Daoy (cell line): ENCODE measurements at places on chromosomes 6 and 20. TPM values are rescaled to one million over a fixed set of nuclear protein-coding genes. Genes with fewer than 3 reads are reported as not detected.

DNA sequence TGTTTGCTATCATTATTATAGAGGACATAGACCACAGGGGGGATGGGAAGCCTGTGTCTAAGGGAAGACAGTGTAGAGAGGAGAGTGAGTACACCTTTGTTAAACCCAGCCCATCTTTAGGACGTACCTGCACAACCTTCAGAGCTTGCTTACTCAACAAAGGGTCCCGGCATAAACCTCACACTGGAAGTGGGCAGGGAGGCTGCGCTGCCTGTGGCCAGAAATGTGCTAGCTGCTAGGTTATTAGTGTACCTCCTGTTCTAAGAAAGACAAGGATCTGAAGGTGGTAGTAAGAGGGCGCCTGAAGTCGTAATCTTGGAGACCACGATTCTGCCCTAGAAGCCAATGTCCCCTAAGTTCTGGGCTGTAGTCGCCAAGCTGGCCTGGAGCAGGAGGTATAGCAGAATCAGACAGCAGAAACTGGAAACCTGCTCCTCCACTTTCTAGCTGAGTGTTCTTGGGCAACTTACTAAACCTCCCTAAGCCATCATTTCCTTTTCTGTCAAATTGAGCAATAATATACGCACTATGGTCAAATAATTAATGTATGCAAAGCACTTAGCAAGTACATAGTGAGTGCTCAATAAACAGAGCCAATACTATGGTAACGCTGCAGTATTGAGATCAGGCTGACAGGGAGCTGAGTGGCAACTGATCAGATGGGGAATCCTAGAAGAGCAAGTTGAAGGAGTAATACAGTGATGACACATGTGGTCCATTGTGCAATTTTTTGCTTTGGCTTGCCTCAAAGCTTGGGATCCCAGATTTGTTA is 16.8 kb upstream of the AKIRIN2 start:
- DNase-seq, result no peak

- no peak for DNase-seq
Observed at GRCh38 chr6:2848851-2849250, 7.2 kb upstream of the SERPINB1 start.

DNA sequence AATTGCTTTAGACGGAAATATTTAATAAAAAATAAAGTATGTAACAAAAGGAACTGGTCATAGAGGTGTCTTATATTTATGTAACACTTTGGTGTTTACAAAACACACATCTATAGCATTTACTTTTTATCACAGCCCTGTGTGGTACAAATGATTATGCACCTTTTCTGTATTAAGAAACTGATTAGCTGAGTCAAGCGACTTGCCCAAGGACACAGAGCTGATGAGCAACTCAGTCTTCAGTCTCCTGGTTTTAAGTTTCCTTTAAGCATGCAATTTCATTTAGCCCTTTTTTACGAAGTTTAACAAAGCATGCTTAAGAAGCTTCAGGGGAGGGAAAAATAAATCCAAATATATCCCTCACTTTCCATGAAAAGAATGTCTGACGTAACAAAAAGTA is 2.5 kb downstream of the DCDC2 start:
- no peak for DNase-seq

GRCh38 chr6:44659726-44660125 is 272.2 kb downstream of the CDC5L start:
- DNase-seq, result no peak

- DNase-seq, result no peak
Observed at GRCh38 chr20:48624315-48625020, 203.3 kb downstream of the PREX1 start.

Gene PRRT1
- not detected in 2 replicates for total RNA-seq

DNA sequence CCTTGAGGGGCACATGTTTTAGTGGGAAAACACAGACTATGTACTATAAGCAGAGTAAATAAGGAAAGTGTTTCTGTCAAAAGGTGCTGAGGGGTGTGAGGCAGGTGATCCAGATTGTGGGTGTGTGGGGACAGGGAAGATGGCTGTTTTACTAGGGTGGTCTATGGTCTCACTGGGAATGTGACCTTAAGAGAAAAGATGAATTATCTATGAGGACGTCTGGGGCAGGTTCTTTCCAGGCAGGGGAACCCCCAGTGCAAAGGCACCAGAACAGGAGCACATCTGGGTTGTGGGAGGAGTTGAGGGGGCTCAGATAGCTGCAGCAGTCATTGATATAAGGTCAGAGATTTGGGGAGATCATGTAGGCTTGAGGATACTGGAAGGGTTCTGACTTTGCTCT is 18.2 kb upstream of the POLR1H start:
- no peak for DNase-seq

DNA sequence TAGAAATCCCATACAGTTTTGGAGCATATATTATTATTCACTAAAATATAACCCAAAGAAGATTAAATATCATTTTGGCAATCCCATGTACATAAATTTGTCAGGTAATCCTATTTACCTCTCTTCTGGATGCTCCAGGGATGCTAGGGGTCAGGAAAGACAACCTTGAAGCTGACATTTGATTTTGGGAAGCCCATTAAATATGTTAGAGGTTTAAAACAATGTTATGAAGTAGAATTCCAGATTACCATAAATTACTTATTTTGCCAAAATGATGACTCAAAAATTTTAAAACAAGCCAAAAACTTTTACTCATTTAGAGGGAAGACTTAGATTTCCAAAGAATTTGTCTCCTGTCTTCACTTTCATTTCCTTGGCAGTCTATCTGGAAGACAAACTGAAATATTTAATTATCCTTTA is 9.2 kb upstream of the IL22RA2 start:
- DNase-seq, result no peak

DNA sequence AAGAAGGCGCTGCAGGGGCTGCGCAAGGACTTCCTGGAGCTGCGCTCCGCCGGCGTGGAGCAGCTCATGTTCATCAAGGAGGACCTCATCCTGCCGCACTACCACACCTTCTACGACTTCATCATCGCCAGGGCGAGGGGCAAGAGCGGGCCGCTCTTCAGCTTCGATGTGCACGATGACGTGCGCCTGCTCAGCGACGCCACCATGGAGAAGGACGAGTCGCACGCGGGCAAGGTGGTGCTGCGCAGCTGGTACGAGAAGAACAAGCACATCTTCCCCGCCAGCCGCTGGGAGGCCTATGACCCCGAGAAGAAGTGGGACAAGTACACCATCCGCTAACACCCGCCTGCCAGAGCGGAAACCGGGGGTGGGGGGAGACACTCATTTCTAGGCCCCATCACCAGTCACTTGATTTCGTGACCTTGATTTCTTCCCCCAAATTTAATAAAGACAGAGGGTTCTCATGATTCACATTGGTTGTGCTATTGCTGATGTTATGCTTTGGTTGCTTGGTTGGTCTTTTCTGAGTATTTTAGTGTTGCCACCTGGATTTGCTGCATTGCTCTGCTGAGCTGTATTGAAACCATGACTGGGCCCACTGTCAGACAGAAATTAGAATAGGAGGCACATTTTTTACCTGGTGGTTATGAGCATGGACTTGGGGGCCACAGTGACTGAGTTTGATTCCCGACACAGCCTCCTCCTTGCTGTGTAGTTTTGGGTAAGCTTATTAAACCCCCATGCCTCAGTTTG is 1.5 kb downstream of the FAM50B start:
- no peak for DNase-seq

GRCh38 chr6:87534377-87535047 is 55.3 kb downstream of the RARS2 start:
- DNase-seq, result no peak

Gene RWDD2A
- total RNA-seq, result 0.97 and 2.6 TPM in 2 replicates

Gene SAMD3
- total RNA-seq, result not detected in 2 replicates

GRCh38 chr6:116205281-116205680 is 48.6 kb downstream of the TSPYL4 start:
- DNase-seq, result no peak

- no peak for DNase-seq
Observed at GRCh38 chr20:47561180-47561579, 59.5 kb downstream of the NCOA3 start.

GRCh38 chr20:4167261-4168021 is 152.1 kb upstream of the RNF24 start:
- no peak for DNase-seq

DNA sequence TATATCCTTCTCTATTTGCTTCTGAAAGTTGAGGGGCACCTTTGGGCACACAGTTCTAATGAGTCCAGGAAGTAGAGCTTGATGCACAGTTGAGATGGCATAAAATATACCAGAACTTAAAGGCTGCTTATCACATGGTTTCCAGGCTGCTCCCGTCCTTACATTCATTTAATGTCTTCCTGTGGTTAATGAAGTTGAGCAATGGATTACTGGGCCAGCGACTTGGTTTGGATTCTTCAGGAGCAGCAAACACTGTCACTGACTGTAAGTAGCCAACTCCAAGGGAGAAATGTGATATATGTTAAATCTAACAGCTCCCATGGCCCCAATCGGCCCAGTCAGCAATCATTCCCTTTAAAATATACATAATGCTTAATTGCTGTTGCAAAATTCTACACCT is 9.0 kb upstream of the TSHZ2 start:
- DNase-seq, result no peak

Gene SLC22A2
- total RNA-seq, result 0.60 and 1.1 TPM in 2 replicates

DNA sequence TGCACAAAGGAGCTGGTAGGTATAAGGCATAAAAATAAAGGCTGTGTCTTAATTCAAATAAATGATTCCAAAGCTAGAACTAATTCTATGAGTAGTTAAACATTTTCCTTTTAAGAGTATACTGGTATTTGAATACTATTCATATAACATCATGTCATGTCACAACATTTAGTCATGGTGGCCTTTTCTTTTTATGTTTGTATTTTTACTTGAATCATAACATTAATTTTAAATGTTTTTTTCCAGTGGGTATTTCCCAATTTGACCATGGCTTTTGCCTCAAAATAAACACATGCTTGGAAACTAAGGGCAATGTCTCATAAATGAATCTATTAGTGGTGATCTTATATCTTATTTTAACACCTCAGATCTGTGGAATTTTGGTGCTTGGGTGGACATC is 177.1 kb downstream of the CD109 start:
- DNase-seq, result no peak

DNA sequence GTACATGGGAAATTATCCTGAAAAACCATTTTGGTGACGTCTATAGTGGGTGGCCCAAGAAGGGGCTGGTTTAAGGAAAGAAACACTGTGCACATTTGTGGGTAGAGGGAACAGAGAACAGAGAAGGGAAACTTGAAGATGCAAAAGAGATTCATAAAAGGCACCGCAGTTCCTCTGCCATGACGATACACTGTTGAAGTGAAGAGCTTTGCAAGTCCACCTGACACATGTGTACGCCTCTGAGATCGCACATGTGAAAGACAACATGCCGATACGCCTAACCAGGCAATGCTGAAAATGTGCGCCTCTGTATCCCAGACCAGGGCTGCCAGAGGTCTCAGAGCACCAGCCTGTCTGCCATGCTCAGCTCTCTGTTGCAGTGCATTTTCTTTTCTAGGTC is 180.9 kb downstream of the KIF16B start:
- no peak for DNase-seq

DNA sequence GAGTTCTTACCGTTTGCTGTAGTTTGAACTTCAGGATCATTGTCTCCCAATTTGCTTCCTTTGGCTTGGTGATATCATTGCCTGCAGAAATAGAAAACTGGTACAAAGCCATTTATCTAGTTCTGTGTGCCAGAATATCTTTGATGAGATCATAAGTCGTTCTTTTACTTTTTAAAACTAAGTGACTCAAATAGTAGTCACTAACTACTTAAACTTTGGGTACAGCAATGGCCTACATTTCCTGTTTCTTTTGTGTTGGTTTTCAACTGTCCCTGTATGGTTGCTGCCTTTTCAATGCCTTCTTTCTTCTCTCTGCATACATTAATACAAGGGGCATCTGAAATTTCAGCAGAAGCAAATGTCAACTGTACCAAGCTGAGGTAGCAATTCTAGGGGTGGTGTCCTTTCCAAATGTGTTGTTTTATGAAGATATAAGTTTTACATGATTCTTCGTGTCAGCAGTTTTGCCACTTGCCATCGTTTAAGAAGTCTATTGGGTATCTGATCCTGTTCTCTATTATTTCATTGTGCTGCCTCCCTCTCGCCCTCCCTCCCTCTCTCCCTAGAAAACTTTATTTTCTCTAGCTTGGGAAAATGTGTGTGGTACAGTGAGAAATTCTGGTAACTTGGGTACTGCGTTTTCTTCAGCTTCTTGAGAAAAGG is 238.5 kb downstream of the FARS2 start:
- peak; percentile 33 for DNase-seq

DNA sequence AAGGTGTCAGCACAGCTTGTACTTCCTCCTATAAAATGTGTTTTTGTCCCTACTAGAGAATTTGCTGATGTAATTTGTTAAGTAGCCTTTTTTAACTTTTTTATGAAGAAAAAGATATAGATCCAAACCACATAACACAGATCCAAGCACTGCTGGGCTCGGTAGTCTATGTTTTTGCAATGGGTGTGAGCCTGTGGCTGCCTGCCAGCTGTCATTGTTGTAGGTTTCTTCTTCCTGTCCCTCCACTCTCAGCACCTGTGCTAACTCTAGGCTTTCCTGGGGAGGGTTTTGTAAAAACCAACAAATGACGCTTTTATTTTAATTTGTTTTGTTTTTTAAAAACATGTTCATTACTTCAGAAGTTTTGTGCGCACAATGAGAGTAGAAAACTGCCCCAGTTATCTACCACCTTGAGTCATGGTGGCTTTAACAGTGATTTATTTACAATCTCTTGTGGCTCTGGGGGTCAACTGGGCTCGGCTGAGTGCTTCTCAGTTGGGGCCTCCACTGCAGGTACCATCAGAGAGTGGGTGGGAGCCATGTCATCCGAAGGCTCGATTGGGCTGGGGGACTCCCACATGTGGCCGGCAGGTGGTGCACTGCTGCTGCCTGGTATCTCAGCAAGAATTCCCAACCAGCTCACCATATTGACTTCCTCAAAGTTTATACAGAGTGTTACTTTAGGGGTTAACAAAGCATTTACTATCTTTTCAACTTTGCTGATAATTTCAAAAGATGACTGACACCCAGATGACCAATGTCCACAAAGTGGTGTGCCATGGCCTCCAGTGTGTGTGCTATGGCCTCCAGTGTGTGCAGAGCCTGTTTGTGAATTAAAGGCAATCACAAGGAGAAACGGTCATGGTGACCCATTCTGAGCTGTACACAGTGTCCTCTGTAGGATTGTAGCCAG is 3.0 kb upstream of the CCR6 start:
- no peak for DNase-seq

Gene GPX6
- total RNA-seq, result not detected in 2 replicates

- no peak for DNase-seq
Observed at GRCh38 chr20:23856736-23857135, 22.8 kb downstream of the CST5 start.

- DNase-seq, result no peak
Observed at GRCh38 chr6:13697857-13698256, 13.8 kb downstream of the RANBP9 start.

GRCh38 chr20:2696646-2697045 is 4.1 kb downstream of the EBF4 start:
- DNase-seq, result no peak

Gene SIM1
- total RNA-seq, result 0.51 and 0.77 TPM in 2 replicates

- DNase-seq, result peak; percentile 75
Observed at GRCh38 chr6:106783640-106784566, 154.5 kb downstream of the QRSL1 start.

- DNase-seq, result no peak
Observed at GRCh38 chr6:14333556-14334305, 216.2 kb downstream of the CD83 start.
